ENCODE measurements at places on chromosomes 16 and 17. TPM values are rescaled to one million over a fixed set of nuclear protein-coding genes. Genes with fewer than 3 reads are reported as not detected.

The C1QL1 gene
- 6.4 TPM for total RNA-seq

The PTGES3L gene
- 4.0 TPM for total RNA-seq

The FBXW10B gene
- total RNA-seq: not detected

The CCL8 gene
- not detected for total RNA-seq

The CRISPLD2 gene
- total RNA-seq: 2.1 TPM

The TAX1BP3 gene
- 79.2 TPM for total RNA-seq

- DNase-seq: peak; percentile 98
Observed at GRCh38 chr17:45371414-45372324, 54.8 kb upstream of the MAP3K14 start.

DNA sequence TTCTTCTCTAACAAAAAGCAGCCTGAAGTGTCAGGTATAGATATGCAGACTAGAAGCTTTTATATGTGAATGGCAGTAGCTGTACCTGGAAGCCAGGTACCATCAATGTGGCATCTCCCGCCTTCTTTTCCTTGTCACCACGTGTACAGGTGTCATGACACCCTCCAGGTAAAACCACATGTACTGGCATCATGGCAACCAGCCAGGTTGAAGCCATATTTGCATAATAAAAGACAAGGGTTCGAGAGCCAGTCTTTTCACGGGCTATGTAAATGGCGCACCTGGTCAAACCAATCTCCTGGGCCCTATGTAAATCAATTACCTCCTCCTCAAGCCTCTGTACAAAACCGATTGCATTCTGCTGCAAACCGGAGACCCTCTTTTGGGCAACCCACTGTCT lies 541.3 kb downstream of the CDH11 start:
- DNase-seq: peak; percentile 58

DNA sequence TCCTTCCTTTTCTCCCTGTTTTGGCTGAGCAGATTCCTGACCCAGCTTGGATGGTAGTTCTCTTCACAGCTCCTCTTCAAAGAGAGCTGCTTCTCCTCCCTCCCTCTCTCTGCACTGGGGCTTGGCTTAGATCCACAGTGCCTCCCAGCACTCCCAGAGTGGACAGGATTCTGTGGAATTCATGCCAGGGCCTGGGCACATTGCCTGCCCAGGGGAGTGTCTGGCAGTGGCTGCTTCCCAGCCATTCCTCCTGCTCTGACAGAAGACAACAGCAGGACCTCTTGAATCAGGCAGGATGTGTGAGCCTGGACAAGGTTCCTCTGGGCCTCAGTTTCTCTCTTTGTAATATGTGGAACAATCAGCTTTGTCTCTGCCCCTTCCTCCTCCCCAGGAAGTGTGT lies 4.5 kb upstream of the MMP28 start:
- DNase-seq: no peak

DNA sequence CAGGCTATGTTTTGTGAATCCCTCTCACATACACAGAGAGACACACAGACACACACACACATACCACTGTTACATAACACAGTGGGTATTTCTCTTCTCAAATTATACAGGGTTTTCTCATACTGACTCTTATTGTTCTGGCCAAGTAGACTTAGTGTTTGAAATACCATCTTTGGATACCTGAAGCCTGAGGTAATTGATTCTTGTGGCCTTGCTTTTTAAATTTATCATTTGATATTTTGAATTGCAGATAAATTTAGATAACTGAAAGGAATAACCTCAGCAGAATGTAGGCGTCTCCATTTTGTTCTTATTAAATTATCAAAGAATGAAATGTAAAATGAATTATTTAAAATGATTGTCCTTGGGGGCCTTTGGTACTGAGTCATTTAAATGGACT lies 223.8 kb downstream of the LGALS9B start:
- no peak for DNase-seq

- no peak for DNase-seq
Observed at GRCh38 chr17:17835415-17836249, 1.2 kb downstream of the SREBF1 start.

- no peak for DNase-seq
Observed at GRCh38 chr16:88883946-88884345, 17.5 kb upstream of the PABPN1L start.

GRCh38 chr17:7992516-7992915 lies 9.9 kb upstream of the GUCY2D start:
- DNase-seq: no peak

- no peak for DNase-seq
Observed at GRCh38 chr16:83310816-83311215, 497.0 kb upstream of the HSBP1 start.

DNA sequence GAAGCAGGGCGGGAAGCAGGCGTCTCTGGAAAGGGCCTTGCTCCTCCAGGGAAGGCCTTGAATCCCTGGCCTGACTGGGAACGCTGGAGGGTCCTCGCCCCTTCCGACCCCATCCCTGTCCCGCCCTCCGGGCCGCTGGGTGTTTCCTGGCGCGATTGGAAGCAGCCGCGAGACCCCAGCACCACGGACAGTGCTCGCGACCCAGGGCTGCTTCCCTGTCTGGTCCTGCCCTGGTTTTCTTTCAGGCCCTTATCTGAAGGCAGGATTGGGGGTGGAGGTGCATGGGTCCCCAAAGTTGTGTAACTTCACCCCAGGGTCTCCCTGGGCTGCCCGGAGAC lies 2.1 kb downstream of the MGAT5B start:
- peak; percentile 79 for DNase-seq

GRCh38 chr17:44948315-44948795 lies 782 bp upstream of the KIF18B start:
- DNase-seq: no peak

DNA sequence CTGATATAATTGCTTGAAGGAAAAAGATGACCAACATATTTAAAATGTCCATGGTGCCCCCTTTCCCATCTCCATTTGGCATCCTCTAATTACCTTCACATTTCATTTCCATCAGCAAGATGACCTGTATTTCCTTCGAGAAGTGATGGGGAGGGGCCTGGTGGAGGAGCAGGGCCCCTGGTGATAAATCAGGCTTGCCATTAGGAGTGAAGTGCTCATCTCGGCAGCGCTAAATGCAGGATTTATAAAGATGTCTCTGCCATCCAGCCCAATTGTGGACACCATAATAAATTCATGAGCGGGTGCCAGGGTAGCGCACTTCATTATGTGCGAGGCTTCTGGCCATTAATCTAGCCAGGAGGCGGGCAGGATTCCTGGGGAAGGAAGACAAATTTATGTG lies 101.5 kb upstream of the IRX6 start:
- no peak for DNase-seq
